ENCODE measurements at places on chromosomes 5 and 9.

DNA sequence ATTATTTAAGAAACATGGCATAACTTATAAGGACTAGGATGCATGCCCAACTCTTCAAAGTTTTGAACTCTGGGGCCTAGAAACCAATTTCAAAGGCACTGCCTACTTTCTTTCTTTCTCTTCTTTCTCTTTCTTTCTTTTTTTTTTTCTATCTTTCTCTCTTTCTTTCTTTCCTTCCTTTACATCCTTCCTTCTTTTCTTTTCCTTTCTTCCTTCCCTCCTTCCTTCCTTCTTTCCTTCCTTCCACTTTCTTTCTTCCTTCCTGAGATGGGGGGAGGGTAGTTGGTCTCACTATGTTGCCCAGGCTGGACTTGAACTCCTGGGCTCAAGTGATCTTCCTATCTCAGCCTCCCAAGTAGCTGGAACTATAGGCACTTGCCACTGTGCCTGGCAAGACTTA lies 15.9 kb upstream of the TOMM5 start:
- no peak for DNase-seq

GRCh38 chr5:163163858-163164257 lies 273.5 kb upstream of the CCNG1 start:
- DNase-seq: no peak

DNA sequence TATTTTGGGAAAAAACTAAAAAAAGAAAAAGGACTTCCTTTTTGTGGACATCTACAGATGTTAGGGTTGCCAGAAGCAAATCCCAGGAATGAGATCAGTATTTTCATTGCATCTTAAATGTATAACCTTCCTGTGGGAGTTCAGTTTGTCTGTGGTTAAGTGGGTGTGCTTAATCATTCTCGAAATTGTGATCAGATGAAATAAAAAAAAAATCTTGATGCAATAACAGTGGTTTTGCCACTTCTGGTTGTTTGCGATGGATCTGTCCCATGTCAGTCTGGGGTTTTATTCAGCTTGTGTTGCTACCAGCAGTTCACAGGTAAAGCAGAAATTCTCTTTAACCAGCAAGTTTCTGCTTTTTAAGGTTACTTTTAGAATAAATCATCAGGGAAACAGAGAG lies 179.0 kb downstream of the MAN2A1 start:
- no peak for DNase-seq

DNA sequence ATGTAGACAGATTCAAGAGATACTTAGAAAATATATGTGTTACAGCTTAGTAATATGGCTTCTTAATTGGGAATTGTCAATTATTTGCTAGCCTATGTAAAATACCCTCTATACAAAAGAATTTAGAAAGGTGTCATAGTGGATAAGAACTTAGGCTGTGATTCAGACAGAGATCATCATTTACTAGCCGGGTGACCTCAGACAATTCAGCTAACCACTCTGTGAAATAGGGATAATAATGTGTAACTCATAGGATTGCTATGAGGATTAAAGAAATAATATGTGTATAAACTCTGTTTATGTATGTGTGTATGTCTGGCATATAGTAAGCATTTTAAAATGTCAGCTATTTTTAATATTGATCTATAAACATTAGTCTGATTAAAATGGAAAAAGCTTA lies 5.9 kb upstream of the LARS1 start:
- no peak for DNase-seq

GRCh38 chr5:72477644-72478043 lies 29.6 kb downstream of the ZNF366 start:
- no peak for DNase-seq

DNA sequence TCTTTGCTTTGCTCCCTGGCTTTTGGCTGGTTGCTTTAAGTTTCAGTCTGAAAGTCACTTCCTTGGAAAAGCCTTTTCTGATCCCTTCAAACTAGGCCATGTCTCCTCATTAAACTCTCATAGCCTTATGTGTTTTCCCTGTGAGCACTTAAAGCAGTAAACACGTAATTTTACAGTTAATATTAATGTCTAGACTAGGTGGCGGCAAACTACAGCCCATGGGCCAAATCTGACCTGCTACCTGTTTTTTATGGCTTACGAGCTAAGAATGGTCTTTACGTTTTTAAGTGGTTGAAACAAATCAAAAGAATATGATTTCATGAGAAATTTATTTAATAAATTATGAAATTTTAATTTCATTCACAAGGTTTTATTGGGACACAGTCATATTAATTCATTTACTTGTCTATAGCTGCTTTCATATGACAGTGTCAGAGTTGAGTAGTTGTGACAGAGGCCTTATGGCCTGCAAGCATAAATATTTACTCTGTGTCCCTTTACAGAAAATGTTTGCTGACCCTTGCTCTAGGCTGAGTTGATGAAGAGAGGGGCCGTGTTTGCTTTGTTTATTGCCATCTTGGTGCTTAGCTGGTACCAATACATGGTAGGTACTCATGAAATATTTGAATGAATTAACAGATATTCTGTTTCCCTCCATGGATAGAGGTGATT lies 7.4 kb downstream of the SLC44A1 start:
- no peak for DNase-seq

DNA sequence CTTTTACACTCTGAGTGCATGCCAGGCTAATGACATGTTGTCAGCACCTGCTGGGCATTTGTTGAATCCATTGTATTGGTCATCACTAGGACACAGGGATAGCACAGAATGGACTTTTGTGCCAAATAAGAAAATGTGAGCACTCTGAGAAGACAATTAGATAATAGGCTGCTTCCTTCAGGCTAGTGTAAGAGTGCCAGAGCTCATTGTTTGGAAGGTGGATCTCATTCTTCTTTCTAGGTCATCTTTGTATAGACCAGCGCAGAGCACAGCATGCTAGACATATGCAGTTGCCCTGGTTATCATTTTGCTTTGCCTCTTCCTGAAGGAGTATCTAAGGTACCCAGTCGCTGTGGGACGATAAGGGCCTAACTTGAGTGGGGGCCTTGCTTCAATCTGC lies 493.4 kb upstream of the COX7C start:
- no peak for DNase-seq

GRCh38 chr5:41707853-41708603 lies 162.2 kb downstream of the OXCT1 start:
- DNase-seq: no peak

- no peak for DNase-seq
Measured at GRCh38 chr5:154514331-154514730, 36.3 kb upstream of the HAND1 start.

GRCh38 chr9:129182625-129183494 lies 4.8 kb upstream of the IER5L start:
- no peak for DNase-seq

All from substantia nigra (tissue), 51 donors.